Right forelimb (tissue), 1 donor: ENCODE measurements at places on chromosomes 6 and 20.

- no peak for DNase-seq
Measured at GRCh38 chr6:45486736-45487135, 109.0 kb upstream of the SUPT3H start.

GRCh38 chr20:62845416-62846160 is 16.0 kb downstream of the TCFL5 start:
- DNase-seq: no peak

GRCh38 chr6:101986476-101986875 is 593.0 kb downstream of the GRIK2 start:
- no peak for DNase-seq

DNA sequence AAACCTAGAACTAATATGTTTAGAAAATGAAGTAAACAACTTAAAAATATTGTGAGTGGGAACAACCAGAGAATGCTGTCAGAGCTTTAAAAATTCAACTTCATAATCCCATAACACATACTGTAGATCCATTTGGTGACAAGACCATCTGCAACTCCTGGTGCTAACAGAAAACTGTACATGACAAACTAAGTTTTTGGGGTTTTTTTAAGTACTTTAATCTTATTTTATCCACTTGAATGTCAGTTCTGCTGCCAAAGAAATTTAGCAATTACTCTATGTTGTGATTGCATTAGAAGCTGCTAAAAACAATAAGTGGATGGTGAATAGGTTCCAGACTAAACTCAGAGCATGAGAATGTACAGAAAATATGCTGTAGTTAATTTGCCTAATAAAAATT is 345.4 kb downstream of the COL12A1 start:
- DNase-seq: no peak

DNA sequence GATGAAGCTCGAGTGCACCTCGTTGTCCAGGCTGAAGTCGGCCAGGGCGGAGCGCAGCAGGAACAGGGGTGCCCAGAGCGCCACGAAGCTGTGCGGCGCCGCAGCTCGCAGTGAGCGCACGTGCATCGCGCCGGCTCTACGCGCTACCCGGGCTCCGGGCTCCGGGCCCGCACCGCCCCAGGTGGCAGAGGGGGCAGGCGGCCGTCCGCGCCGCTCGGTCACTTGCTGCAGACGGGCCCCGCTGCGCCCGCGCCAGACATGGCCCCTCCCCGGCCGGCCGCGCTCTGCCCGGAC is 497 bp downstream of the BMP7 start:
- no peak for DNase-seq

DNA sequence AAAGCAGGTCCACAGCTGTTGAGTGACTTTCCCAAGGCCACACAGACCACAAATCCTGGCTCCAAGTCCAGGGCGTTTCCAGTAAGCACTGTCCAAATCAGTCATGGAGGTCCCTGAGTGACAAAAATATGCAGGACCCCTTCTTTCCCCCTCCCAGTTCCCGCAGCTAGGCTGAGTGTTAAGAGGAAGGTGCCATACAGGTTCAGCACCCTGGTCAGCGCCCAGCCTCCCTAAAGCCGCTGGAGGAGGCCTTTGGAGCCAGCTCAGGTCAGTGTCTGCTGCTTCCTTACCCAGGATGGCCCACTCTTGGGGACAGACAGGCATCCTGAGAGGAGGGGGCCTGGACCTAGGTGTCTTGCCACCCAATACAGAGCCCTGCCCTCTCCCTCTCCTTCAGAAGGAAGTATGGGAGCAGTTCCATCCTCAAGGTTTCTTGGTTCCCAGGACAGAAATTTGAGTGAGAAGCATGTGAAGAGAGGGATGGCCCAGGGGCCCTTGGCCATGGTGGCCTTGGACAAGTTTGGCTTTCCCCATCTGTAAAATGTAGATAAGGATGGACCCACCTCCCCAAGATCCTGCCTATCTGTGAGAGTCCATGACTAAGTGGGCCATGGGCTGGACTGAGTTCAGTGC is 13.2 kb downstream of the TMEM74B start:
- peak; percentile 65 for DNase-seq

- DNase-seq: no peak
Measured at GRCh38 chr6:113115196-113115595, 741.9 kb upstream of the MARCKS start.

GRCh38 chr6:53750052-53750650 is 44.7 kb upstream of the LRRC1 start:
- DNase-seq: no peak
